ENCODE measurements at places on chromosomes 2 and 18.

- peak; percentile 7 for DNase-seq
Observed at GRCh38 chr2:68469935-68470334, 2.5 kb downstream of the APLF start.

- no peak for DNase-seq
Observed at GRCh38 chr18:27652480-27653121, 467.5 kb upstream of the CHST9 start.

- DNase-seq, result no peak
Observed at GRCh38 chr2:37709111-37709510, 37.7 kb upstream of the CDC42EP3 start.

DNA sequence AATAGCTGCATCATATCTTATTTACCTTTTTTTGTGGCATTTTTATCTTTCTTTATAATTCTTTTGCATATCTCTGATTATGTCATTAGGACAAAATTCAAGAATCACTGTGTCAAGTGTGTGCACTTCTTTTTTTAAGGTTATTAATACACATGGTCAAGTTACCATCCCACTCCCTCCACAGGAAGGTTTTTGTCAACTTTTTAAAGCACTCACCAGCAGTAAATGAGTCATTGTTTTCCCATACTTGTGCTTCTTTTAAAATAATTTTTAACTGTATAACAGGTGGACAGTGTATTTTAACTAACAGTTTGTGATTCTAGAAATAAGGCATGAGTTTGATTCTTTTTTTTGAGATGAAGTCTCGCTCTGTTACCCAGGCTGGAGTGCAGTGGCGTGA is 45.7 kb upstream of the FAM171B start:
- DNase-seq, result no peak

- no peak for DNase-seq
Observed at GRCh38 chr2:75356865-75357264, 157.5 kb upstream of the TACR1 start.

GRCh38 chr18:50096766-50097435 is 98.0 kb downstream of the MYO5B start:
- no peak for DNase-seq

- no peak for DNase-seq
Observed at GRCh38 chr2:96574364-96574763, 37.8 kb downstream of the ARID5A start.

- no peak for DNase-seq
Observed at GRCh38 chr2:96568094-96568493, 31.5 kb downstream of the ARID5A start.
